ENCODE measurements at places on chromosomes 16 and 17.

- DNase-seq: peak; percentile 61
These were observed 31.4 kb downstream of the ACTG1 start for GRCh38 chr17:81481073-81481799.

DNA sequence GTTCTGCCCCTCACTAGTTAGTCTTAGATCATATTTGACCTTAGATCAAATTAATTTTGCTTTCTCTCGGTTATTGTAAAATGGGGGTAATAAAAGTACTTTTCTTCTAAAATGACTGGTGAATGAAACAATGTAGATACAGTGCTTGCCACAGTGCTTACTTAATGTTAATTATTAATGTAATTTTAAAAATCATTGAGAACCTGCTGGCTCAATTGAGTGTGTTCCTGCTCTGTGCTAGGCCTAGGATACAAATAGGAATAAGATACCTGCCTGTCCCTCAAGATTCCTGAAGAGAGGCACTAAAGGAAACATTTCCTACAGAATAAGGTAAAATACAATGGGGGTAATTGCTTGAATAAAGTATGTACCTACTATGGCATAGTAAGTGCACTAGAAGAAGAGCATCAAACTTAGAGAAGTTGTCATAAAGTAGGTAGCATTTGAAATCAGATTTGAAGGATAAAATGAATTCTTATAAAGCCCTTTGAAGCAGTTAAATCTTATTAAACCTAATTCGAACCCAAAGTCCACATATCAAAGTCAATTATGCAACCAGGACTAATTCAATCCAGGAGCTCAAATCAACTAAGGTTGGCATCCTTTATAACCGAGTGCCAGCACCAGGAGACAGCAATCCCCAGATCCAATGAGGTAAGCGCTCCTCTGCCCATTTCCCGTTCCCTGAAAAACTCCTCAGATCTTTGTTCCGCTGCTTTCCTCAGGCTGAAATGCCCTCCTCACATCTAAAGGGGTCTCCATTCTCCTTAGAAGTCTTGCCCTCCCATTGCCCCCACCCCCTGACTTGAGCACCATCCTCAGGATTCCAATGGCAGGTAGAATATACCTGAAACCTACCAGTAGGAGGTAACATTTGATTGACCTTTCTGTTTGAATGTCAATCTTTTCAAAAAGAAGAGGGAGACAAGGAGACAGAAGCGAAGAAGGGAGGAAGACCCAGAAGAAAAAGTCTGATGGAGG is 2.4 kb upstream of the MED13 start:
- DNase-seq: no peak

- DNase-seq: peak; percentile 62
These were observed 5.4 kb downstream of the PGS1 start for GRCh38 chr17:78383725-78384471.

GRCh38 chr16:56610609-56611111 is 2.3 kb downstream of the MT2A start:
- DNase-seq: no peak

- DNase-seq: peak; percentile 10
These were observed 132.0 kb downstream of the NLK start for GRCh38 chr17:28174352-28175046.

- no peak for DNase-seq
These were observed 60.3 kb upstream of the CBX4 start for GRCh38 chr17:79899584-79899983.

DNA sequence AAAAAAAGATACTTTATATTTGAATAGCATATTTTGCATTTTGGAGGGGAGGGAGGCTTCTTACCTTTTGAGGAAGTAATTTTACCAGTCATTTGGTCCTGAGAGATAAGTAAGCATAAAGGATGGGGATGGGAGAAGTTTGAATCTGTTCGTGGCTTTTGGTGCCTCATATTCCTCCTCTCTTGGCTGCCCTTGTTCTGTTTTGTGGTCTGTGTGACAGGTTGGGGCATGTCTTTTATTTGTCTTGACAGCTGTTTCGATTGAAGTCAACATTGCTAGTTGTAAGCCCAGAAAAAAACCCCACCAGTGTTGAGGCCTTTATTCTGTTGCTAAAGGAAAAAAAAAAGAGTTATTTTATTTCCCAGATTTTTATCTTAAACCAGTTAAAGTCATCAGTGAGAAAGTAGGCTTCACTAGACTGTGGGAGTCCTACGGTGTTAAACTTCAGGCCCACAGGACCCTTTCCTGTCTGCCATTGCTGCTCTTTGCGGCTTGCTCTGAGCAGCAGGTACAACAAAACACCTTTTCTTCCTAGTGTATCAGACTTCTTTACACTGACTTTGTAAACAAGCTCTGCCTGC is 11.4 kb downstream of the SLC7A6 start:
- DNase-seq: no peak

- DNase-seq: no peak
These were observed 148.9 kb downstream of the XYLT1 start for GRCh38 chr16:17321824-17322223.

DNA sequence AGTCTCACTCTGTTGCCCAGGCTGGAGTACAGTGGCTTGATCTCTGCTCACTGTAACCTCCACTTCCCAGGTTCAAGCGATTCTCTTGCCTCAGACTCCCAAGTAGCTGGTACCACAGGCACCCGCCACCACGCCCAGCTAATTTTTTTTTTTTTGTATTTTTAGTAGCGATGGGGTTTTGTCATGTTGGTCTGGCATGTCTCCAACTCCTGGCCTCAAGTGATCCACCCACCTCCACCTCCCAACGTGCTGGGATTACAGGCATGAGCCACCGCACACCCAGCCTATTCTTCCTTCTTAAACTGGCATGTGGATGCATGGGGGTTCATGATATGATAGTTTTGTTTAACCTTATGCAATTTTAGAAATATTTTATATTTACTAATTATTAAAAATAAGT is 39.4 kb upstream of the VWA3A start:
- no peak for DNase-seq

DNA sequence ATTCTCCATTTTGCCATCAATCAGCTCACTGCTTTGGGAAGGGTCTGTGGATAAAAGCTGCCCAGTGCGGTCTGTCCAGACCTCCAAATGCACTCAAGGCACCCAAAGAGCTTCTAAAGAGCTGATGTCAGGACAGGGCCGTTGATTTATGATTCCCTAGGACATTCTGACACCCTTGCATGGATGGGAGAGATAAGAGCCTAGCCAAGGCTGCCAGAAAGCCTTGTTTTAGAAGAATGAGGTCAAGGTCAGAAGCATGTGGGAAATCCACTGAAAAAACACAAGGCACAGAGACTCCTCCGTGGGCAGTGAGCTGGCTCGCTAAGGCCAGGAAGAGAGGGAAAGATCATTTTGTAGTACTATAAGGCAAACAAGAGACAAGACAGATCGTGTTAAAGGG is 214.0 kb downstream of the CDH11 start:
- no peak for DNase-seq

DNA sequence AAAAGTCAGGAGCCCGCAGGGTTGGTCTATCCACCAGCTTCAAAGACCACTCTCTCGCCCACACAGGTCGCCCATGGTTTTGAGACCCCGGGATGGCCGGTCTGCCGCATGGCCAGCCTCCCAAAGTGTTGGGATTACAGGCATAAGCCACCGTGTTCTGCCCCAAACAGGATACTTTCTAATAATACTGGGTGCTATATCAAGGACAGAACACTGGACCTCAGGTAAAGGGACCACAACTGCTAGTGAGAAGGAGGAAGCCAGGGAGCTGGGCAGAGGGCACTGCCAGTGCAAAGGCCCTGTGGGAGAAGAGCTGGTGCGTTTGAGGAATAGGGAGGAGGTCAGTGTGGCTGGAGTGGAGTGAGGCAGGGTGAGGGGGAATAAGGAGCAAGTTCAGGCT is 34.1 kb downstream of the IL21R start:
- peak; percentile 1 for DNase-seq

- no peak for DNase-seq
These were observed 188.7 kb upstream of the GSE1 start for GRCh38 chr16:85424260-85425073.

- no peak for DNase-seq
These were observed 20.4 kb upstream of the CPNE2 start for GRCh38 chr16:57071831-57072582.

GRCh38 chr17:56866076-56866475 is 32.1 kb downstream of the DGKE start:
- DNase-seq: no peak

DNA sequence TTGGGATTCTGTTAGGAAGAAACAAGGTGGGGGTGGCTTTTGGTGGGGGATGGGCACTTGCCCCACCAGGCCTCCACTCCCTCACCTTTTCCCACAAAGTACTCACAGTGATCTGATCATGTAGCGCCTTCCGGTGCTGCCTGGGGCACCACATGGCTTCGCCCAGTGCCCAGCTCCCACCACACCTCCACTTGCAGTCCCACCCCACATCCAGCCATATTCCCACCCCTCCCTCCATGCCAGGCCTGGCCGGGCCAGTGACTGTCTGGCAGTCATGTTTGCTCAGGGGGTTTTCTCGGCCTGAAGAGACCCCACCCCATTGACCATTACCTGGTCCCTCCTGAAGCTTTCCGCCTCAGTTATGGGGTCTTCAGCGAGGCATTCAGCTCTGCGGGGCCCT is 201.5 kb downstream of the SPECC1 start:
- DNase-seq: no peak

- DNase-seq: peak; percentile 51
These were observed 306.9 kb upstream of the RBFOX1 start for GRCh38 chr16:7025616-7026190.

- peak; percentile 67 for DNase-seq
These were observed 108.5 kb upstream of the XYLT1 start for GRCh38 chr16:17578981-17579874.

All from activated naive CD8-positive, alpha-beta T cell treated with anti-CD3 and anti-CD28 coated beads, Interleukin-2, amount 50 U/mL, for 24 hours (primary cell).